ENCODE measurements at places on chromosomes 12 and 14.
A peak's percentile ranks its signal among the peaks of the same experiment; 100 is the strongest.

DNA sequence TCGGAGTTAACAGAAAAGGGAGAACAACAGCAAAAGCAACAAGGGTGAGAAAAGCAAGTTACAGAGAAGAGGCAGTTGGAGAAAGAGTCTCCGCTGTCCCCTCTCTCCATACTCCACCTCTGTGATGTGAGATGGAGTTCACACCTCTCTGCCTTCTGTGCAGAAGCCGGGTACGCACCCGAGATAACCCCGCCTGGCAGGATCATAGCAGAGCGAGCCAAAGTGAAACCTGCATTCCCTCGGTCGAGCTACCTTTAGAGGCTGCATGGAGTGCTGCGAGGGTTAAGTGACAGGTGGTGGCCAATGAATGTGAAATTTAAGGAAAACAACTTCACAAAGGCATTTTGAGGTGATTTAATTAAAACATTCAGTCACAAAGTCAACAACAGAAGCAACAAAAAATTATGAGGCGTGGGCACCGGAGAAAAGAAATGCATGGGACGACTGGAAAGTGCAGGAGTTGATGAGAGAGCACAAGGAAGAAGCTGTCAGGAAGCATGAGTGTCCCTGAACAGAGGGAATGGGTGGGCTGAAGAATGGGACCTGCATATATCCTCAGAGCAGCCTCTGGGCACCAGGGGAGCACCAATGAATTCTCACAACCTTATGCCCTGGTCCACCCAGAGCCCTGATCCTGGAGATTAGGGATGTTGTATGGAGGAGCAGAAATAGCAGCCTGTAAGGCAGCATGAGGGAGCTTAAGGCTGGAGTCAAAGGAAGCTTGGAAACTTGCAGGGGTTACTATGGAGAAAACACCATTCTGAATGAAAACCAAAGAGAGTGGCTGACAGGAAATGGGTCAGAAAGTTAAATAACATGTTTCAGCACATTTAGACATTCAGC, 208.3 kb downstream of the EMP1 start:
- DNase-seq = no peak

GRCh38 chr14:32075672-32076277, 1.3 kb upstream of the ARHGAP5 start:
- peak; percentile 41 for DNase-seq

DNA sequence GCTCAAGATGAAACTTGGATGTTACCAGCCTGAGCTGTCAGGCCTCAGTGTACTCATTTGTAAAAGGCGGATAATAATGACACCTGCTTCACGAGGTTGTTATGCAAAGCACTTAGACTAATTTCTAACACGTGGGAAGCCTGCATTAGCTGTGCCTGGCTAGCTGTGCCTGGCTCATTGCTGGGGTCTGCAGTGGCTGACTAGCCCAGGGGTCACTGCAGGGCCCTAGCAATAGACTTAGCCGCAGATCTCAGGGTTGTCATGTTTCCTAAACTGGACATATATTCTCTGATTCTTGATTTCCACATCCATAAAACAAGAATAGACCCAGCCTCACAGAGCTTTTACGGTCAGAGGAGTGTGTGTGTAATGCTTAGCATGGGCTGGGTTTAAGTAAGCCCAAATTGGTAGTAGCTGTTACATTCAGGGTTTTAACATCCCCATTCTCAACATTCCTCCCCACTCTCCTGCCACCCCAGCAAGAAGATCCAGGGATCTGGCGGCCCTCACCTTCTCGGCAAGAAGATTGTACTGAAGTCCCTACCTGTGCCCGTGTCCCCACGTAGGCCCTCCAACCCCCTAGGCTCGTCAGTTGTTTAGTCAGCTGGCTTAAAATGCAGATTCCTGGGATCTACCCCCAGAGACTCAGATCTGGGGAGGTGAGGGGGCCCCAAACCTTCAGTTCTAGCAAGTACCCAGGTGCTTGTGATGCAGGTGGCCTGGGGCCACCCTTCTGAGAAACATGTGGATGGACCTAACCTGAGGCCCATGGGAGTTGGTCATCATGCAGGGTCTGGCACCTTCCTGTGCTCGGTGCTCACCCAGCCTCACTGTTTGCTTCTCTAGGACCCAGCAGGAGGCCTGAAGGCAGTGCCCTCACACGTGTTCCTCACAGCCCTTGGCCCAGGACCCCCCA, 8.6 kb downstream of the NR4A1 start:
- no peak for DNase-seq

- peak; percentile 15 for DNase-seq
Measured at GRCh38 chr12:27012239-27012981, 1.8 kb downstream of the TM7SF3 start.

GRCh38 chr14:44339231-44339630, 167.9 kb downstream of the FSCB start:
- no peak for DNase-seq

- no peak for DNase-seq
Measured at GRCh38 chr14:55426891-55427290, 13.5 kb downstream of the TBPL2 start.

- peak; percentile 6 for DNase-seq
Measured at GRCh38 chr14:84090837-84091236, 1439.1 kb upstream of the FLRT2 start.

DNA sequence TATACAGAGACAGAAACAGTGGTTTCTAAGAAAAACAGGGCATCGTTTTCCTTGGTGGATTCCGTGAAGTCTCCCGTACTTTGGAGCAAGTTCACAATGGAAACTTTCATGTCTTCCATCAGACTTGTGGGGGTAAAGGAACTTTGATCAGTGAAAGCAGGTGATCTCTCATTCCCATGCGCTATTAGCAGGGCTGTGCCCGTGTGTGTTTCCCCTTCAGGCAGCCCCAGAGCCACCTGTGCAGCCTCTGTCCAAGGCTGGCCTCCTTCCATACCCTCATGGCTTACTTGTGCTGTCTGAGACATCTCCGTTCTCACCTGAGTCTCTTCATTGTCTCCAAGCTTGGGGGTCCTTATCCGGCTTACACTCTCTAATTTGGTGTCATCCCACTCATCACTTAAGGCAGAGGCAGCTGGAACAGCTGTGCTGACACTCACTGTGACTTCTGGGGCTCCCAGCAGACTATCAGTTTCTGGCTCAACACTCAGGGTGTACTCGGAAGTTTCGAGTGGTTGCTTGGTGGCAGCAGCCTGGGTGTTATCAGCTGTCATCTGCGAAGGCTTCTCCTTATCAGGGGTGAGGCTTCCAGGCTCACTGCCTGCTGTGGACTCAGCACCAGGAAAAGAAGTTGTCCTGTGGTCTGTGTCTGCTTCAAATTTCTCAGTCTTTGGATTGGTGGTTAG, 13.8 kb downstream of the ARMH4 start:
- DNase-seq = no peak

- DNase-seq = no peak
Measured at GRCh38 chr12:52602552-52602951, 1.3 kb upstream of the KRT72 start.

- no peak for DNase-seq
Measured at GRCh38 chr12:25364529-25365339, 114.0 kb upstream of the KRAS start.
